ENCODE measurements at places on chromosomes 6 and 20.

DNA sequence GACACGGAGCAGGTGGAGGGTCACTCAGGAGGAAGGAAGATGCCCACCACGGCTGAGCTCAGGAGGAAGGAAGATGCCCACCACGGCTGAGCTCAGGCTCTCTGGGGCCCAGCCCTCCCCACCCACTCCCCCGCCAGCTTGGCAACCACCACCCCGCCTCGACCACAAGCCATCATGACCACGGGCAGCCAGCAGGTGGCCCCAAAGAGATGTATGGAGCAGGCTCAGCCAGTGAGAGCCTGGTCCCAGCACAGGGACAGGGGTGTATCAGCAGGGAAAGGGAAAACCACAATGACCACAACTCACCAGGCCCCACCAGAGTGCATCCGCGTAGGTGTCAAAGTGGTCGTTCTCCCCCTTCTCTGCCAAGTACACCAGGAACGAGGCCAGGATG is 30.4 kb downstream of the KCNQ2 start:
- peak; percentile 52 for DNase-seq

GRCh38 chr6:167811442-167812087 is 15.1 kb upstream of the AFDN start:
- DNase-seq: no peak

- DNase-seq: no peak
These were observed 19.8 kb downstream of the BFSP1 start for GRCh38 chr20:17511401-17511800.

DNA sequence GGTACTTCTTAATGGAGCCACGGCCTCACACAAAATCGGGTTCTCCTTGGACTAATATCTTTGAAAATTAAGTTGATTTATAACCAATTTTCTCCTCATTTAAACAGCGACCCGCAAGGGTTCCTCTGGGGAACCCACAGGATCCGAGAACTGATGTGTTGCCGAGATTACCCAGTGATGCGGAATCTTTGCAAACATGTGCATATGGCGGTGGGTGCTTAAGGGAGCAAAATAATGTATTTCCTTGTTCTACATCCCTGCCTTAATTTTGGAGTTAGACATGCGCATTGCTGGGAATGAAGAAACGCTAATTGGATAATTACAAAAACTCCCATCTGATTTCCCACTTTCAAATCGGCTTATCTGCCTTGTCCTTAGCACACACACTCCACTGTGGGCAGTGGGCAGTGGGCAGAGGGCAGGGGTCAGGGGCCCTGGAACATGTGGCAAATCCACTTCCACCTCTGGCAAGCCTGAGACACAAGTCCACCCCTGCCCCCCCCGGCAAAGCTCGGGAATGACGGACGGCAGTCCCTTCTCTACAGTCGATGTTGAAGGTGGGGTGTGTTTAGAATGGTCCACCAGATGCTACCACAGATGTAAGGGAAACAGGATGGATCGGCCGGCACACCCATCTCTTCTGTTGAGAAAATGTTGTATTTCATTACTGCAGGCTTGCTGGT is 137.4 kb upstream of the CDH4 start:
- no peak for DNase-seq

DNA sequence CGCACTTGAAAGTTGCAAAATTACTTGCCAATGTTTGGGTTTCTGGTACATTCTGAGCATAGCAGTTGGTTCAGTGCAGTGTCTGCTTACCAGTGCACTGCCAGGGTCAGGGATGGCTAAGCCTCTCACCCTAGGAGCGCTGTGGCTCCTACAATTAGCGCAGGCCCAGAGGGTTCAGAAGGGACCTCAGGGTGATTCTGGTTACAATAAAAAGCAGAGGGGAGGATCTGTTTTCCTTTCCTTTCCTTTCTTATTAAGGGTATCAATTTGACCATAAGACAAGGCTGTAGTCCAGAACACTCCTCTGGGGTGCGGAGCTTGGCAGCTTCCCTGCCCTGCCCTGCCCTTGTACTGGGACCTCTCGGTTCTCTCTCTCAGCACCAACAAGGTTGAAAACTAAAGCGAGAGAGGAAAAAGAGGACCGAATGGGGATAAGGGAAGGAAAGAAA is 2.6 kb downstream of the MAFB start:
- DNase-seq: no peak

DNA sequence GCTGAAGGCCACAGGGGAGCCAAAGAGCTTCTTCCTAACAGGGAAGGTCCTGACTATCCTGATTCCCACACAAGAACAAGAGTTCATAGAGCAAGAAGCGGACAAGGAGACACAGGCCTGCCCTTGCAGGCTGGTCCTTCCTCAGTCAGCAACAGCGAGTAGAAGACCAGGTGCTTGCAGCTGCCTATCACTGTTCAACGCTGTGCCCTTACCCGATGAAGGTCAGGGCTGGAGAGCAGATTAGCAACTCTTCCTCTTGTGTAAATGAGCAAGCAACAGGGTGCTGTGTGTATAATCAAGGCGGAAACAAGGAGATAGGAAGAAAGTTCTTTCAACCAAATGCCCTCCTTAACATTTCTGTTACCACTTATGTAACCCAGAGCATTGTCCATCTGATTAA is 115.3 kb upstream of the SPACA1 start:
- DNase-seq: no peak

DNA sequence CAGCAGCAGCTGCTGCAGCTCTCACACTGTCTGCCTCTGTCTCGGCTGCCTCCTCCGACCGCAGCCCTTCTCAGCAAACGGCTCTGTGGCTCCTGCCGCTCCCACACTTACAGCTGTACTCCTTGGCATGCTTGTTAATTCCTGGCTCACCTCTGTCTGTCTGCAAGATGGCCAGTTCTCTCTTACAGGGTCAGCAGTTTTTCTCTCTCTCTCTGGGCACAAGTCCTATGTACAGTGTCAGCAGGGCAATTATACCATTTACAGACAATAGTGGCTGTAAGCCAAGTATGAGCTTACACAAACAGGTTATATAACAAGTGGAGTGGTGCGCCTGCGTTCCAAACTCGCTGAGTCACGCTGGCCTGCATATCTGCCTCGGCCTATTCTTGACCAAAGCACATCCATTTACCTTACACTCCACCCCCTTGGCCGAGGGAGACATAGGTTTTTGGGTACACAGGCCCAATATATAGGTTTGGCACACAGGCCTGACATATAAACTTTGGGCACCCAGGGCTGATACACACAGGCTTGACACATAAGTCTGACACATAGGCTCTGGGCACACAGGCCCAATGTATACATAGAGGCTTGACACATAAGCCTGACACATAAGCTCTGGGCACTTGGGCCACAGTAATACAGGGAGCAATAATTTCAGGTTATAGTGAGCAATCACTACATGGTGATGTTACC is 4.4 kb downstream of the ZKSCAN3 start:
- DNase-seq: no peak

DNA sequence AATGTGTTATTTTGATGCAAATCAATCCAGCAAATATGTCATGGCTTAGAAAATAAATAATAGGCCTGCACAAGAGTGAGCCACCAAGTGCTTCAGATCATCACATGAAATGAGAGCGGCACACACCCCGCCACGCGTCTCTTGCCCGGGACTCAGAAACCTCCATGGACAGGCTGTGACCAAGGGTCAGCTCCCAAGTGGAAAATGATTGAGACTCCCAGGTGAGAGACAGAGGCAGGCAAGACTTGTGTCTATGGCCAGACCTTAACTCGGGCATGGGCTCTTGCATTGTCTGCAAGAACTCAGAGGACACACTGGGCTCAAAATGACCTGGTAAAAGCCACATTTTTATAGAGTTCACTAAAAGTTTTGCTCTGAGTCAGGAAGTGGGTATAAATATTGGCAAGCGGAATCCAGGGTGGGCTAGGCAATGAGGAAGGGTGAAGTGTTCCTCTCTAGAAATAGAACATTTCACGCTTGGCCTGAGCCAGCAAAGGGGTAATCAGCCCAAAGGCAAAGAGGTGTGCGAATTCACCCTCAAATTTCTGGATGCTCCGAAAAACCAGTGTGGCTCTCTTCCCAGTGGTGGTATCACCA is 30.7 kb upstream of the RIN2 start:
- DNase-seq: no peak

- no peak for DNase-seq
These were observed 21.6 kb downstream of the KCNB1 start for GRCh38 chr20:49460916-49461315.

- DNase-seq: no peak
These were observed 13.2 kb downstream of the FAM229B start for GRCh38 chr6:112100561-112100960.

DNA sequence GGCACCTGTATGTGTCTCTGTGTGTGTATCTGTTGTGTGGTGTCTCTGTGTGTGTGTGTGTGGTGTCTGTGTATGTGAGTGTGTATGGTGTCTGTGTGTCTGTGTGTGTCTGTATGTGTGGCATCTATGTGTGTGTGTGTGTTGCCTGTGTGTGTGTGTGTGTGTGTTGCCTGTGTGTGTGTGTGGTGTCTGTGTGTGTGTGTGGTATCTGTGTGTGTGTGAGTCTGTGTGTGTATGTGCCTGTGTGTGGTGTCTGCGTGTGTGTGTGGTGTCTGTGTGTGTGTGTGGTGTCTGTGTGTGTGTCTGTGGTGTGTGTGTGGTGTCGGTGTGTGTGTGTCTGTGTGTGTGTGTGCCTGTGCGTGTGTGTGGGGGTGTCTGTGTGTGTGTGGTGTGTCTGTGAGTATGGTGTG is 31.7 kb upstream of the VEGFA start:
- DNase-seq: no peak

- no peak for DNase-seq
These were observed 81.7 kb upstream of the CD83 start for GRCh38 chr6:14035874-14036273.

- no peak for DNase-seq
These were observed 141.7 kb downstream of the F13A1 start for GRCh38 chr6:6178795-6179194.

- DNase-seq: no peak
These were observed 61.2 kb upstream of the SUPT3H start for GRCh38 chr6:45438849-45439406.

GRCh38 chr6:46440141-46440540 is 51.1 kb downstream of the RCAN2 start:
- no peak for DNase-seq

GRCh38 chr6:97282238-97282725 is 734 bp downstream of the MMS22L start:
- no peak for DNase-seq

DNA sequence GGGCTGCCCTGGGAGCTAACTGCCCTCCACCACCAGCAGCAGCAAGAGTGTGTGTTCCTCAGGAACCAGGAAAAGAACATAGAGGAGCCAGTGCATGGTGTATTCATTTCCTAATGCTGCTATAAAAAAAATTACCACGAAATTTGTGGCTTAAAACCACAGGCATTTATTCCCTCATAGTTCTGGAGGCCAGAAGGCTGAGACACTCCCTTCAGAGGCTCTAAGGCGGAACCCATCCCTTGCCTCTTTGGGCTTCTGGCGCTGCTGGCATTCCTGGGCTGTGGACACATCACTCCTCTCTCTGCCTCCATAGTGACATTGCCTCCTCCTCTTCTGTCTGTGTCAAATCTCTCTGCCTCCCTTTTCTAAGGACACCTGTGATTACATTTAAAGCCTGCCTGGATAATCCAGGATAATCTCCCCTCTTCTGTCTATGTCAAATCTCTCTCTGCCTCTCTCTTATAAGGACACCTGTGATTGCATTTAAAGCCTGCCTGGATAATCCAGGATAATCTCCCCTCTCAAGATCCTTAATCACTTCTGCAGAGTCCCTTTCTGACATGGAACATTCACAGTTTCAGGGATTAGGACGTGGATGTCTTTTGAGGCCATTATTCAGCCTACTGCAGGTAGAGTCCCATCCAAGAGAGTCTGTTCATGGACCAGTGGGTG is 54.7 kb downstream of the NDUFAF5 start:
- DNase-seq: no peak

- DNase-seq: no peak
These were observed 2.9 kb upstream of the SOD2 start for GRCh38 chr6:159695984-159696383.

DNA sequence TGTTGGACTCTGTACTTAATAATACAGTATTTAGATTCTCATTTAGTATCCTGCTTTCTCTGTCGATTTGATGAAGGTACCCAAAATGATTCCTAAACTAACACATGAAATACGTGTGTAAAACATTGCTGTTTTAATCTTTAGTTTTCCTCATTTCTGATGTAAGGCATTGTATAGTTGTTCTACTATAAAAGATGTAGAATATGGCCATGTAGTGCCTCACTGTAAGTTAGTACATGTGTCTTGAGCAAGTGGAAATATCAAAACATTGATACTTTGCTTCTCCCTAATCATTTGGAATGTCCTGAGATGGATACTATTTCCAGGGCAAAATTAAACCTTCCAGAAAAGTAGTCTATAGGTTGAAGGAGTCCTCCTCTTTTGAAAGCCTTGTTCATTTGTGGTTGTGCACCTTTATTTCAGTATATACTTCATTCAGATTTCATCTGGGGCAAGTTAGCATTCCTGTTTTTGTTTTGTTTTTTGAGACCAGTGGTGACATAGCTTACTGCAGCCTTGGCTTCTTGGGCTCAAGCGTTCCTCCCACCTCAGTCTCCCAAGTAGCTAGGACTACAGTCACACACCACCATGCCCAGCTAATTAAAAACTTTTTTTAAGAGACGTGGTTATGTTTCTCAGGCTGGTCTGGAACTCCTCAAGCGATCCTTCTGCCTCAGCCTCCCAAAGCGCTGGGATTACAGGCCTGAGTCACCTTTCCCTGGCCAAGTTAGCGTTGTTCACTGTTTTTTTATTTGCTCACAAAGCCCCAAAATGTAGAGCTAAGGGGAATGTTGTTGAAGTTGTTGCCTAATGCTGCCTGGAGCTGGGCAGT is 11.6 kb downstream of the SRSF3 start:
- DNase-seq: no peak

DNA sequence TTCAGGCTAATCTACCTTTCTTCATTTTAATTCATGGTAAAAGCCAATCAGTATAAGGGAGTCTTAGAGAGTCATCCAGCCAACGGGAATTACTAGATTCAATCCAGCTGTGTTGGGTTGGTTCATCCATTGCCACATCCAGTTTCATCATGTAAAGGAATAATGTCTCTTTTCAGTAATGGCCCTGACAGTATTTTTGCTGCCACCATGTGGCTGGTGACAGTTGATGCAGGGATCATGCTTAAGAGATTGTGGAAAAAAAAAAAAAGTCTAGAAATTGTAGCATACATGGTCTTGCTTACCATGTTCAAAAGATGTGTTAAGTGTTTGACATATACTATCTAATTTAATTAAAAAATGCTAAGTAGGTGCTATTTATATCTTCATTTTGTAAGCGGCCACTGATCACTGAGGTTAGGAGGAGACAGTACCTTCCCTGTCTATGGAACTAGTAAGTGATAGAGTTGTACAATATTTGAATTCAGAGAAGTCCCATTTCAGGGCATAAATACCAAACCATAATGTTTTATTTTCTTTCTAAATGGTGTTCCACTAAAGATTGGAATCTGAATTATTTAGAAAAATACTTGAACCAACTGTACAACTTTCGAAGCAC is 135.9 kb downstream of the KHDRBS2 start:
- DNase-seq: no peak

GRCh38 chr6:19231878-19232561 is 605.1 kb upstream of the ID4 start:
- DNase-seq: peak; percentile 26

Measured in nucleus accumbens (tissue), 56 donors.